Mononuclear cell (primary cell): ENCODE measurements at places on chromosomes 2 and 18. TPM values are rescaled to one million over a fixed set of nuclear protein-coding genes. Genes with fewer than 3 reads are reported as not detected.

Gene EGR4
- total RNA-seq = 0.52 TPM

Gene ACTG2
- 0.10 TPM for total RNA-seq

Gene FEV
- total RNA-seq = not detected

Gene ELOA2
- under 0.01 TPM for total RNA-seq

Gene RNU2-63P
- not detected for total RNA-seq

Gene UGT1A8
- total RNA-seq = not detected

Gene CTIF
- total RNA-seq = 2.7 TPM

Gene ZSWIM2
- not detected for total RNA-seq

Gene NEB
- total RNA-seq = 2.0 TPM

Gene HDLBP
- 121 TPM for total RNA-seq

Gene TMEM169
- 0.42 TPM for total RNA-seq

Gene DPP4
- 22.6 TPM for total RNA-seq

Gene PER2
- total RNA-seq = 18.7 TPM

Gene PLEKHA3
- total RNA-seq = 17.6 TPM

Gene CGREF1
- 0.10 TPM for total RNA-seq

Gene CSRNP3
- under 0.01 TPM for total RNA-seq

Gene COL3A1
- 0.42 TPM for total RNA-seq

Gene TUBB8B
- total RNA-seq = not detected

Gene HOXD13
- total RNA-seq = not detected

Gene TANC1
- total RNA-seq = 0.21 TPM

Gene REG1B
- total RNA-seq = not detected

Gene LOXHD1
- total RNA-seq = 0.63 TPM

Gene COBLL1
- total RNA-seq = 26.4 TPM

Gene SOX11
- total RNA-seq = under 0.01 TPM

Gene TRIM43B
- total RNA-seq = not detected

Gene PSMA8
- total RNA-seq = 0.42 TPM

Gene IL18R1
- total RNA-seq = 6.5 TPM

Gene SKA1
- total RNA-seq = 0.73 TPM

Gene STPG4
- total RNA-seq = 1.2 TPM

Gene RAB17
- 0.10 TPM for total RNA-seq

Gene DNAH7
- 0.10 TPM for total RNA-seq

Gene CAPN14
- 0.21 TPM for total RNA-seq

Gene EXOC6B
- total RNA-seq = 9.0 TPM

Gene TUBA4B
- not detected for total RNA-seq

Gene NR4A2
- total RNA-seq = 83.3 TPM

Gene GTF2A1L
- not detected for total RNA-seq

Gene PCARE
- under 0.01 TPM for total RNA-seq

Gene TMEM37
- not detected for total RNA-seq

Gene CD8B2
- 0.73 TPM for total RNA-seq

Gene ABCB11
- 0.42 TPM for total RNA-seq

Gene KANSL1L
- 15.4 TPM for total RNA-seq

Gene FNDC4
- total RNA-seq = 0.10 TPM

Gene ENOSF1
- 16.1 TPM for total RNA-seq

Gene CRYBA2
- total RNA-seq = not detected

Gene C2orf76
- total RNA-seq = 4.8 TPM

Gene UPP2
- not detected for total RNA-seq

Gene SLC4A5
- total RNA-seq = 6.7 TPM

Gene SOWAHC
- 2.3 TPM for total RNA-seq
